Panc1 (cell line): ENCODE measurements at places on chromosomes 11 and 22.

DNA sequence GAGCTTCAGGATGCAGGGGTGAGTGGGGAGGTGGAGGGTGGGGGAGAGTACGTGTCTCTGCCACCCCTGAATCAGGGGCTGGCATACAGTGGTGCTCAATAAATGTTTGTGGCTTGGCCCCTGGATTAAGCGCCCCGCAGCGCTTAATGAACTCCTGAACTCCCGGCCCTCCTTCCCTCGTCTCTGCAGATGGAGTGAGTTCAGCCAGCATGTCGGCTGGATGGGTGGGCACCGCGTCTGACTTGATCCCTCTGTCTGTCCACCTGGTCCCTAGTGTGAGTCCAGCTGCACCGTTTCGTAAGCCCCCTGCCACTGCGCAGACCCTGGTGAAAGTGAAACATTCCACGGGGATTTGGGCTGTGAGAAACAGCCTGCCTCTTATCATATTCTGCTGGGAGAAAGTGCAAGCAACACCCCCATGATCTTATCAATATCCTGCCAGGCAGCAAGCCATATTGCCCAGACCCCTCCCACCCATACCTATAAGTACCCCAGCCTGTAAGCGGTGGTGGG lies 12.0 kb upstream of the MRGPRD start:
- no peak for DNase-seq

GRCh38 chr22:43088627-43088983 lies 586 bp downstream of the TTLL1 start:
- no peak for DNase-seq

GRCh38 chr11:69359735-69360480 lies 66.0 kb downstream of the MYEOV start:
- no peak for DNase-seq

GRCh38 chr11:29124470-29124869 lies 892.4 kb downstream of the KCNA4 start:
- no peak for DNase-seq

DNA sequence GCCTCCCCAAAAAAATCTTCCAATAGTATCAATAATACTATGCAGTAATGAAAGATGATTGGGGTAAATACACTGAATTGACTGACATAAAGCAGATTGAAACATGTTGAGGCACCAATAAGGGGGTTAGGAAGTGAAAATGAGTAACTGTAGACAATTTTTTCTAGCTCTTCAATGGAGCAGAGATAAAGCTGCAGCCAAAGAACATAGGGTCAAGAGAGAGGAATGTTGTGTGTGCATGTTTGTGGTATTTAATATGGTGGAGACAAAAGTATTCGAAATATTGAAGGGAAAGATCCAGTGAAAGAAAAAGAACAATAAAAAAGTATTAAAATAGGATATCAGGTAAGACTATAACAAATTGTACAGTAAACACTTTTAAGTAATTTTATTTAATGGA lies 450.0 kb upstream of the CCDC179 start:
- DNase-seq, result no peak
